ENCODE measurements at places on chromosomes 11 and 22. TPM values are rescaled to one million over a fixed set of nuclear protein-coding genes. Genes with fewer than 3 reads are reported as not detected.

The FOLR2 gene
- total RNA-seq: not detected

DNA sequence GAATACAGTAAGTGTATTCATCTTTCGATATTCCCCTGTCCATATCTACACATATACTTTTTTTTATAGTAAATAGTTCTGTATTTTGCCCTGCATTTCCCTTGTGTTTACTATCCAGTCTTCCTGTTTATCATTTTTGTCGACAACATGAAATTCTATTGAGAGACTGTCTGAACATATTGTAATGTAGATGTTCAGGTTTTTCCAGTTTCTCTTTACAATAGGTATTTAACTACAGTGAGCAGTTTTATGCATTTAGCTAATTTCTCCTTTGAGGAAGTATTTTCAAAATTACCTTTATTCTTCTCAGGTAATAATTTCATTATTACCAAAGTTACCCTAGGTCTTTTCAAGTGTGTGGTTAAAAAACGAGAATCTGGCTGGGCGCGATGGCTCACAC, 16.7 kb downstream of the PIK3IP1 start:
- no peak for DNase-seq

- DNase-seq: no peak
Observed at GRCh38 chr11:72773696-72774095, 20.2 kb downstream of the STARD10 start.

The CDON gene
- total RNA-seq: 1.7 TPM

GRCh38 chr11:110098645-110099044, 5.5 kb downstream of the ZC3H12C start:
- no peak for DNase-seq

DNA sequence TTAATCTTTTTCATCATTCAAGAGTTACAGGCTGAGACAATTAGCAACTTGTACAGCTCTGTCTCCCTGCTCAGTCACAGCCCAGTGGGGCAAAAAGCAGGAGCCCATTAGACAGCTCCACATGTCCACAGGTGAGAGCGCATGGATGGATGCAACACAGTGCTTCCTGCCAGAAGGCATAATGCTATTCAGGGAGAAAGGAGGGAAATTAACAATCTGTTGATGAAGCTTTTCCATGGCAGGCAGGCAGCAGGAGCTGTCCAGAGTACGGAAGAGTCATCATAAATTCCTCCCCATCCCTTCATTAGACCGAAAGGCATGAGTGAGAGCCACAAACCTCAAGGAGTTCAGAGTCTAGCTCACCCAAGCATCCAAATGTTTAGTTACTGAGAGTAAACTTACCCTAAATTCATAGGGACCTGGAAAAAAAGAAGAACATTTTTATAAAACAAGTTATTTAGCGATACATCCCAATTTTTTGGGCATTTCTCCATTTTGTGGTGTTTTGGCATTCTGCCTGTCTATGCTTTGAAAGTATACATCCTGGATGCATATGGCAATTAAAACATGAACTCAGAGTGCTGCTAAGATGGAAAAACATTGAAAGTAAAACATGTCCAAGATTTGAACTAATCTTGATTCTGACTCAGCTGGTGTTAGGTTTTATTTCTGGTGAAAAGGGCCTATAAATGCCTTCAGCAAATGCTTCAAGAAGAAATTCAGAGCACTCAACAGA, 428.1 kb downstream of the OPCML start:
- DNase-seq: no peak

DNA sequence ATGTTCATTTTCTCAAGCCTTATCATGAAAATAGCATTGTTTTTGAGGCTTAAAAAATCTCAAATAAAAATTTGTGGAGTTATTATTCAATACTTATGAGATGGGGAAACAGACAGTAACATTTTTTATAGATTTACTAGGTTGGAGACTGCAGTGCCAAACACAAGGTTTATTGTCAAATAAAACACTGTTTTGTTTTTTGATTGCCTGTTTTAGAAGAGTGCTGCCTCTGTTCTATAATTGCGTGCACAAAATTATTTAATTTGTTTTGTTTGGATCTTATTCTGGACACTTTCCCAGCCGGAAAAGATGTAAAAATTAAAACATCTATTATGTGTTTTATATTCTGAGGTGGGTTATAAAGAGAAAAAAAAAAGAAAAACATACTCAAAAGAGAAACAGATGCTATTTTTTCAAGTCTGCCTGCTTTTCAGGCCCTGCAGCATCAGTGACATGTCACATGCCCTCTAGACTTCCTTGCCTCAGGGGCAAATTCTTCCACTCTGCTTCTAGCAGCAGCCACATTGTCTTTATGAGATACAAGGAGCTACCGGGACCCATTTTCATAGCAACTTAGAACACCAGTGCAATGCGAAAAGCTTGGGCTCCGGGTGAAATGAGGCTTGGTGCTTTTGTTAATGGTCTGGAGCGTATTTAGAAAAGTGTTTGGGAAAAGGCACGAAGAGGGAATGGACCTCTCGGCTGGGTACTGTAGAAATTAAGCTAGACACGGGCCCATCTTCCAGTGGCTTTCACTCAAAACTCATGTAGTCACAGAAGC, 77.5 kb downstream of the EFCAB6 start:
- DNase-seq: no peak

The CADM1 gene
- 1.1 TPM for total RNA-seq

The GSTT2 gene
- total RNA-seq: not detected

All from CD8-positive, alpha-beta memory T cell (primary cell).